Cerebellum (tissue), 4 donors: ENCODE measurements at places on chromosomes 1 and 21.
A peak's percentile ranks its signal among the peaks of the same experiment; 100 is the strongest.

DNA sequence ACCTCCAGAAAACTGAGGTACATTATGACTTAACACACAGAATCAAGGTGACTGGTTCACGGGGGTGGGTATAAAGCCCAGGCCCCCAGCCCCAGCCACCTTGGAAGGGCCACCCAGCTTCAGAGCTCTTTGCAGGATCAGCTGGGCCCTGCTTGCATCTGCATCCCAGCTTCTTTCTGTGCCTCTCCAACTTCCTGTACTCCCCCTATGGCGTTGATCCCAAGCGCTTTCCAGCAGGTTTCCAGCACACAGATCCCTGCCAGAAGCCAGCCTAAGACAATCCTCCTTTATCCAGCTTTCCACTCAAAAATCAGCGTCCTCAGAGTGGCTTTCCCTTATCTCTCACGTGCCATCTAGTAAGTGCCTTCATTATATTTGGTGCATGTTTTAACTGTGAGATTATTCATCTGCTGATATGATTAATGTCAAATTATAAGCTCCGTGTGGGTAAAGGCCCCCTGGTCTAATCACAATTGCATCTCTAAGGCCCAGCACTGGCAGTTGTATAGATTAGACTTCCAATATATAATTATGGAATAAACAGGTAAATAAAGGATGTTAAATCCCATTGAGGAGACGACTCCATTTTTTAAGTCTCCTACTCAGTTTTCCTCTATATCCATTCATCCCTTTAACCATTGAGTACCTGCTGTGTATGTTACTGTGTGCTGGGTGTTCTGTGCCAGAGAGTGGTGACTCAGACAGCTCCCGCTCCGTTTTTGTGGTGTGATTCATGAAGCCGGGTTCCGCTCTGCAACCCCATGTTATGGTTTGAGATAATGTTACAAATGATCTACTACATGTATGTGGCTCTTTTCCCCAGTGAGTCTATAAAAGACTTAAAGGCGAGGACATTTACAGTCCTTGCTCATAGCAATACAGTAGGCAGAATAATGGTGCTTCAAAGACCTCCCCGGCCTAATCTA lies 387.6 kb downstream of the PCP4 start:
- DNase-seq, result no peak

GRCh38 chr1:212566522-212567479 lies 41.8 kb upstream of the ATF3 start:
- peak; percentile 18 for DNase-seq

- no peak for DNase-seq
These were observed 11.6 kb upstream of the LIN28A start for GRCh38 chr1:26399034-26399433.

DNA sequence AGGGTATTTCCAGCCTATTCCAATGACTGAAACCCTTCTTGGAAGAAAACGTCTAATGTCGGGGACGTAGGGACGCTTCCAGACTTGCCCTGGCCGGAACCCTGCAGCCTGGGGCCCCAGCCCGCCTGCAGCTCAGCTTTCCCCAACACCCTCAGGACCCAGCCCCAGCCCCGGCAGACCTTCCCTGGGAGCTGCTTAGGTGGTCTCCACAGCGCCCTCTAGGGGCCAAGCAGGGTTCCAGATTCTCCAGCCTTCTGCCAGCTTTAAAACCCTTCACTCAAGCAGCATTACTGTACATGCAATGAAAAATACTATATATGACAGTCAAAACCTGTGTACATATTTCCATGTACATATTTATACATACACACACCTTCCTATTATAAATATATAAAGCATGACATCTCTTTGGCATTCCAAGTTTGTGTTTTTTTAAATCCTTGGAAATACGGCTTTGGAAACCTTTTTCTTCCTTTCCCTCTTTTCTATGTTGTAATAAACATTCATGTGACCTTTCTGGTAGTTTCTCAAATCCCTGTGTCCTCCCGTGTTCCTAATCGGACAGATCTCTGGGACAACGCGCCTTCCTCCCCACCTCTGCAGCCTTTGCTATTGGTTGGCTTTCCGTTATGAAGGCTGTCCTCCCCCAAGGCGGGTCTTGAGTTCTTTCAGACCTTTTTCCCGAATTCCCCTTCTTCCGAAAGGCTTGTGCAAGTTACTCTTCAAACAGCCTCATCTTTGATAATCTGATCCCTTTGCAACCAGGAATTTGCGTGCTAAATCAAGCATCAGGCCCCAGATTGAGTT lies 60.3 kb downstream of the STUM start:
- peak; percentile 29 for DNase-seq

DNA sequence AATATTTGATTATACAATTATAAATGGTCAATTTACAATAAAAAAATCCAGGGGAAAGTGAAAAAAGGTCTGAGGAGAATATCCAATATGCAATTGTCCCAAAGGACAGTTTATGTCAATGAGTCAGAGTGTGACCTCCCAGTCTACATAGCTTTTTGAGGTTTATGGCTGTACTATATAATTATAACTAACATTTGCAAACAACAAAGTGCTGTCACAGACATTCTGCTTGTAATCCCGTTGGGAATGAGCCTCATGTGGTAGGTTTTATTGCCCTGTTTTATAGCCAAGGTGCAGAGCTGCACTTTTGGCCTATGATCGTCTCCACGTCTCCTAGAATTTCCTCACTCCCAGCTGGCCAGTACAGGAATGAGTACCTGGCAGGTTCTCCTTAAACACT lies 103.8 kb downstream of the ADSS2 start:
- no peak for DNase-seq

GRCh38 chr1:13701271-13701640 lies 1.3 kb downstream of the PRDM2 start:
- no peak for DNase-seq

DNA sequence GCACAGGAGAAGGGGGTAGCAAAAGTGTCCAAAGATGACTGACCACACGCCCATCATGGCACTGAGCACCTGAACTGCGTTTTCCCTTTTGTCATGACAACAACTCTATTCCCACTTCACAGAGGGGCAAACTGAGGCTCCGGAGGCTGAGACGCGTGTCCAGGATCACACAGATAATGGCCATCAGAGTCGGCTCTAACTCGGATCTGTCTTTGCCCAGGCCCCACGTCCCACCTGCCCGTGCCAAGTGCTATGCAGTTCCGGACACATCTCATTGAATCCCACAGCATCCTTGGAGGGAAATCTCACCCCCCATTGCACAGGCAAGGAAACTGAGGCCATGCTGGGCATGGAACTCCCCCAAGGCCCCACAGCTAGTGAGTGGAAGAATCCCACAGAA lies 62.1 kb downstream of the MATN1 start:
- DNase-seq, result no peak

GRCh38 chr1:54153535-54154439 lies 987 bp upstream of the CDCP2 start:
- DNase-seq, result no peak

DNA sequence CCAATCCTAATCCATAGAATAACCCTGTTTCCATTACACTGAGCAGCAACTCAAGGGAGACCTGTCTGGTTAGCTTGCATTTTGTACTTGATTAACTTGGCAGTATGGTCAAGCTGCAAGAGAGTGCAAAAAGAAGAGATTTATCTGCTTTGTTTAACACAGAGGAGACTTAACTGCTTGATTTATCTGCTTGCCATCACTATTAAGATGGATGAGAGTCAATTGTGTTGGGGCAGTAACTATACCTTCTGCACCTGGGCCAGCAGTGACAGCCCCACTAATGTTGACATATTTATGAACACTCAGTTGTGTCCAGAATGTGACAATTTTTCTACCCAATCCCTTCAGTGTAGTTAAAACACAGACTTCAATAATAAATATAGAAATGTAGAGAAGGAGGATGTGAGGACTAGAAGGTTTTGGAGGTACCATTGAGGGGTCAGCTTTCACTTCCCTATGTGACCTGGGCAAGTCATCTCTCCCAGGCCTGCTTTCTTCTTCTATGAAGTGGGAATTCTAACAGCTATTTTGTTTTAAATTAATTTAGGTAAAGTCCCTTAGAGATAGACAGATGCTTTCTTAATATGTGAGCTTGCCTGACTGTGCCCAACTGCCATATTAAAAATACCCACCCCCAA lies 159.1 kb upstream of the KCNK2 start:
- DNase-seq, result no peak

GRCh38 chr1:51372561-51372960 lies 42.2 kb upstream of the TTC39A start:
- DNase-seq, result no peak

DNA sequence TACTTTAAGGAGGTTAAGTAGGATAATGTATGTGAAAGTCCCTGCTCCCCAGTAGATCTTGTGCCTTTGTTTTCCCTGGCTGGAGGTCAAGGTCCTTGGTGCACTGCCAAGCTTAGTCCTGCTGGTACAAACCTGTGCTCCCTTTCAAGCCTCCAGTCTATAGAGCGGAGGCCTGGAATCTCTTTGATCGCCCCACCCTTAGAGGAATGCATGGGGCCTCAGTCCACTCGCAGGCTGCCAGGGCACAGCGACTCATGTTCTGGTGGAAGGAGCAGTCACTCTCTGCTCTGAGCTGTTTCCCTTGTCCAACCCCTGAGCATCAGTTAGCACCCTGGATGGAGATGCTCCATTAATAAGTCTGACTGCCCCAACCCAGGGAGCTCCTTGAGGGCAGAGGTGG lies 121.8 kb downstream of the HMGB4 start:
- peak; percentile 44 for DNase-seq

DNA sequence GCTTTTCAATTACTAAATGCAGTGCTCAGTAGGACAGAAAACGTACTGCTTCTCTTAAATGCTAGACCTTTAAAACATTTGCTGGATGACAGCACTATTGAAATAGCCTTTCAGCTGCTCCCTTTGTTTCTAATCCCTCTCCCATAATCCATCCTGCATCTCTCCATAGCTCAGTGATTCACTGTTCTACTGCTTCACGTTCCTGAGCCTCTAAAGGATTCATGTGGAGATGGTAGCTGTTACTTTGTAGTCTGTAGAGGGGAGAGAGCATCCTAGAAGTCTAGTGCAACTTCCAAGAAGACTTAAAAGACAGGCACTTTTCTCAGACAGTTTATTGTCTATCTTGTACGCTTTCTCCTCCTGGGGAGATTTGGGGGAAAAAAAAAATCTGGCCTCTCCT lies 51.4 kb downstream of the LRRC8B start:
- no peak for DNase-seq

- no peak for DNase-seq
These were observed 68.8 kb upstream of the RGS1 start for GRCh38 chr1:192506741-192507155.

DNA sequence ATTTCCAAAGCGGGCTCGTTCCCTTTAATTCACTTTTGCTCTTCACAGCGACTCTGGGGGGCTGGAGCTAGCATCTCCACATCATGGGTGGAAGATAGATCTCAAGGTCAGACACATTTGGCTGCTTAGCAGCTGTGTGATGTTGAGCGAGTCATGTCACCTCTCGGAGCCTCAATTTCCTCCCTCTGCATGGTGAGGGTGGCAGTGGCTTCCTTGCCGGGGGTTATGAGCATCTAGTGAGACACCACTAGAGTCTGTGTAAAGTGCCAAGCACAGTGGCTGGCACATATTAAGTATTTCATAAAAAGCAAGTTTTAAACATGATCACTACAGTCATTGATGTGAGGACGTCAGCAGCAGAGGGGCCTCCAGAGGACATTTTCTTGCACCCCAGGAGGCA lies 16.9 kb upstream of the ECE1 start:
- no peak for DNase-seq

DNA sequence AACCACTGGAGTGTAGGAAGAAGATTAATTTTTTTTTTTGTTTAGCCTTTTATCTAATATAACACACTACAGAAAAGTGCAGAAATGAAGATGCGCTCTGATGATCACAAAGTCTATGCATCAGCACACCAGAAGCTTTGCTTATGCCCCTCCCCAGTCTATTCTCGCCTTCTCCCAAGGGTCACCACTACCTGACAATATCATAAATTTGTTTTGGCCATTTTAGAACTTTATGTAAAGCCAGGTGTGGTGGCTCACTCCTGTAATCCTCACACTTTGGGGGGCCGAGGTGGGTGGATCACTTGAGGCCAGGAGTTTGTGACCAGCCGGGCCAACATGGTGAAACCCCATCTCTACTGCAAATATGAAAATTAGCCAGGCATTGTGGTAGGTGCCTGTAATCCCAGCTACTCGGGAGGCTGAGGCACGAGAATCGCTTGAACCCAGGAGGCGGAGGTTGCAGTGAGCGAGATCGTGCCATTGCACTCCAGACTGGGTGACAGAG lies 231.3 kb downstream of the FOXD2 start:
- no peak for DNase-seq

GRCh38 chr1:75615613-75616435 lies 4.9 kb upstream of the SLC44A5 start:
- DNase-seq, result no peak

DNA sequence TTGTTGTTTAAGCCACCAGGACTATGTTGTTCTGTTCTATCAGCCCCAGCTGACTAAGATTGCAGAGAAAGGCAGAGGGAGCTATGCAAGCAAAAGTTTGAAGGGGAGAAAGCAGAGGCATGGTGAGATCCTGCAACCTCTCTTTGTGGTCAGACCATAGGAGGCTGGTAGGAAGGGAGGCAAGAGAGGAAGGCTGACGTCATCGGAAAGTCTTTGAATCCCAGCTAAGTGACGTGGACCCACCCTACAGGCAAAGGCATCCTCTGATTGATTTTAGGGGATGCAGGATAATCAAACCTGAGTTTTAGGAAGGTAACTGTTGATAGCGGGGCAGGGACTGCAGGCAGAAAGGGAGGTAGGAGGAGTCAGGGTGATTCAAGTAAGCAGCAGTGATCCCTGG lies 23.3 kb upstream of the TNNI1 start:
- no peak for DNase-seq

DNA sequence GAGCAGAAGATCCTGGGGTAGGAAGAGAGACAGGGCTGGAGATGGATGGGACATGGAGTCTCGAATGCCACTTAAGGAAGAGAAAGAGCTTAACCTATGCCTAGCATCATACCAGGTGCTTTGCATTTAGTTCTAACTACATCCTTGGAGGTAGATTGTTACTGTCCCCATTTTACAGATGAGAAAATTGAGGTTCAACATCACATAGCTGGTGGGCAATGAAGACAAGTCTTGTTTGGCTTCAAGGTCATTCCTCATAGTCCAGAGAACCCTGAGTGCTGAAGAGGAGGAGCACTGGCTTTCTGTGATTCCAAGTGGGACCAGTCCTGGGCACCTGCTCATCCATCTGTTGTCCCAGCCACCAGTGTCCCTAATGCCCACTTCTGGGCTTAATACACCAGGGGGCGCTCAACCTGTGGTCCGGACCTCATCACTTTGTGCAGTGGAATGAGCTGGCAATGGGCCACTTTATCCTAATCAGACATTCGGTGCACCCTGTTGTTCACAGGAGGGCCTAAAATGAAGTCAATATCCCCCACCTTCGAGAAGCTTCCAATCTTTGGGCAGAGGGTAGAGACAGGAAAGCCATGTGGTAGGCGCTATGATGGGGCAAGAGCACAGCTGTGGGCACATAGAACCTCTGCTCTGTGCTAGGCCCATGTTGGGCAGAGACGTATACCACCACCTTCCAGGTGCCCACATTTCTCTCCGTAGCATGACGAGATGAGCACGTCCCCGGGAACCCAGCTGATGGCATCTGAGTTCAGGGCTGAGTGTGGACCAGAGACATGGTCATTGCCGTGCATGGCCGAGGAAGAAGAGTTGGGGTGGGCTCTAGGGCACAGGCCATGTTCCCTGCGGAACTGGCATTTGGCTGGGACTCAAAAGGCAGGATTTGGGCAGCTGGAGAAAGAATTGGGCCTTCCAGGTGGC lies 9.2 kb downstream of the RPS6KA1 start:
- DNase-seq, result peak; percentile 28
